ENCODE measurements at places on chromosomes 3 and 15.

DNA sequence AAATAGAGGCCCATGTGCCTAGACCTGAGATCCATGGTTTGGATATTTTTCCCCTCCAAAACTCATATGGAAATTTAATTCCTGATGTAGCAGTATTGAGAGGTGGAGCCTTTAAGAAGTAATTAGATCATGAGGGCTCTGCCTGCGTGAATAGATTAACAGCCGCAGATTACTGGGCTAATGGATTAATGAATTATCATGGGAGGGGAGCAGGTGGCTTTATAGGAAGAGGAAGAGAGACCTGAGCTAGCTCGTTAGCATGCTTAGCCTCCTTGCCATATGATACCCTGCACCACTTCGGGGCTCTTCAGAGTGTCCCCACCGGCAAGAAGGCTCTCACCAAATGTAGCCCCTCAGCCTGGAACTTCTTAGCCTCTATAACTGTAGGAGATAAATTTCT, 15.8 kb downstream of the ARHGEF26 start:
- DNase-seq: no peak

DNA sequence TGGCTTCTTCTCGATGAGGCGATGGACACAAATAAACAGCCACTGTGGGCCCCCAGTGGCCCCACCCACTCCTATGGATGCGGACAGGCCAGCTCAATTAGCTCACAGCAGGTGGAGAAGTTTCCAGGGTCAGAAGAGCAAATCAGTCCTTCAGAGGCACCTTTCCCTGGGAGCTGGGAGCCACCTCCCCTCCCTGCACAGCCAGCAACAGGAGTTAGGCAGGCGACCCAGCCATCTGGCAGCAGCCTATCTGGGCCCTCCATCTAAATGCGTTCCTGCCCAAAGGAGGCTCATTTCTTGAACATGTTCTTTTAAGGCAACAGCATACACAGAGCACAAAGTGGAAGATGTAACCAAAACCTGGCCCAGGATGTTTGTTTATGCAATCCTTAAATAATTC, 211.9 kb upstream of the ARRDC4 start:
- DNase-seq: no peak

- DNase-seq: no peak
These were observed 116.1 kb downstream of the ANP32A start for GRCh38 chr15:68704496-68705021.

GRCh38 chr3:53166781-53167291, 5.8 kb downstream of the PRKCD start:
- peak; percentile 92 for DNase-seq

GRCh38 chr3:61812517-61812916, 251.1 kb downstream of the PTPRG start:
- DNase-seq: peak; percentile 89

DNA sequence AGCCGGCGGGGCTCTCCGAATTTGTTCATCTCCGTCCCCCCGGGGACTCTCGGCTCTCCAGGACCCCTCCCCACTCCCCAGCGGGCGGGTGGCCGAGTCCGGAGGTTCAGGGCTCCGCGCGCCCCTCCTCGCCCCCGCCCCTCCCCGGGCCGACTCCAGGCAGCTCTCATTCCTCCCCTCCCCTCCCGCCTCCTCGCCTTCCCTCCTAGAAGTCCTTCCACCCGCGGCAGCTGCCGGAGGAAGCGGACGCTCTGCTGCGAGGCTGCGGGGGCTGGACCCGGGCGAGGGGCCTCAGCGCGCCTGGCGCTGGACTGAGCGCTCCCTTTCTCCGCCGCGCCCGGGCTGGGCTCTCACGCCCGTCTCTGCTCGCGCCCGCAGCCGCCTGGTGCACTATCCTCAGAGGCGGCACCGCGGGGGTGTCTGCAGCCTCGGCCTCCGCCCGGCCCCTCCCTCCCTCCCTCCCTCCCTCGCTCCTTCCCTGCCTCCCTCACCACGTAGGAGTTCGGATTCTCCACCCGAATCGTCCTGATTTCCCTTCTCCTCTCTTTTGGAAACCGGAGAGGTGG, at the start of gene ROBO2:
Gene ROBO2, plus strand, starts transcription at position 494 of the 566 bp plus-strand sequence. CDS start 687 bp downstream, outside the sequence.
- DNase-seq: peak; percentile 1

Data from RPMI7951 (cell line).